ENCODE measurements at places on chromosomes 13 and 19.

DNA sequence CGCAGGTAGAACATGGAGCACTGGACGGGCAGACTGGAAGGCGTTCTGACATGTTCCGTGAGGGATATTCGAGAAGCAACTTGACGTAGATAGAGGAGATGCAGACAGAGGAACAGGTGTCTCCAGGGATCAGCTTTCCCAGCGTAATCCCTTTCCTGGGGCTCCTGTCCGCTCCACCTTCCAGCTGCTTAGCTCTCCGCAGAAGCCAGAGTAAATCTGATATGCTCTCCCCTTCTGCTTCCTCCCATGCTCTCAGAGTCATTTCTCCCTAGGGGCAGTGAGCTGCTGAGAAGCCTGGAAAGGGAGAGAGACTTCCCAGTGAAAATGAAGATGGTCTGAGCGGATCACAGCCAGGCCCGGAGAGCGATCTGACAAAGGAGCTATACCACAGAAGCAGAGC lies 23.0 kb upstream of the OLFM4 start:
- no peak for DNase-seq

DNA sequence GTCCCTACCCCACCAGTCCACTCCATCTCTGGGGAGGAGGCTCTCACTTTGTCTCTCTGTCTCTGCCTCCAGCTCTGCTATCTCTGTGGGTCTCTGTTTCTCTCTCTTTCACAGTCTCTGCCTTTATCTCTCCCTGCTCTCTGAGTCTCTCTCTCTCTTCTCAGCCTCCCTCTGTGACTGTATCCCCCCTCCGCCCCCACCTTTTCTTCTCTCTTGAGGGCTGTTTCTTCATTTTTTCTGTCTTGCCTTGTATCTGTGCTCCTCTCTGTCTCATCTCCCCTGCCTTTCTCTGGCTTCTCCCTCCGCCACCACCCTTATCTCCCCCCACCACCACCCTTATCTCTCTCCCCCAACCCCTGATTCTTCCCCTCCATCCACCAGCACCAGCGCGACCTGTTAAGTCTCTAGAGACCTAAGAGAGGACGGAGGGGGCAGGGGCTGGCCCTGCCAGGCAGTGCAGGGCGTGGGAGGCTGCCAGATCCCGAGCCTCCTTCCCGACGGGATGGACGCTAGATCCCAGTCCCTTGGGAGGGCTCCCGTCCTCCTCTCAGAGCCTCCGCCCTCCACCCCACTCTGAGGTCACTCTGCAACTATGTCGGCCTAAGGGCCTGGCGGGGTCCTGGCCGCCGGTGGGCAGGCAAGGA lies 1.0 kb downstream of the AXL start:
- DNase-seq, result no peak

- DNase-seq, result no peak
Observed at GRCh38 chr19:2318923-2319322, 9.5 kb downstream of the LSM7 start.

- DNase-seq, result no peak
Observed at GRCh38 chr13:43758834-43759233, 27.9 kb downstream of the ENOX1 start.

DNA sequence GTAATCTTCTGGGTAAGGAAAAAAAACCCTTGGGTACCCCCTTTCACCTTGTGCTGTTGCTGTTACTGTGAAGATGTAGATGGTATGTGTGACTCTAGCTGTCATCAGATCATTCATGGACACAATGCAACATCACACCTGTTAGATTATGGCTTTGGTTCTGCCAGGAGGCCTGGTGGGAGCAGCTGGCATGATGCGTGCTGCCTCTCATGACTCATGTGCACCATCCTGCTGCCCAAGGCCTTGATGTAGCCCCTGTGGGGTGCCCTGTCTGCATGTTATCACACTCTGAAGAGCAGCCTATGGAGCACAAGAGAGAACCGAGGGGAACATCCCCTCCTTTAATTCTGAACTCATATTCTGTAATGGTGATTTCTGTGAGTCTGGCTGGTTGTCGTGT lies 57.7 kb upstream of the TEX29 start:
- DNase-seq, result no peak

GRCh38 chr13:62747152-62747551 lies 1331.5 kb upstream of the PCDH20 start:
- DNase-seq, result no peak

DNA sequence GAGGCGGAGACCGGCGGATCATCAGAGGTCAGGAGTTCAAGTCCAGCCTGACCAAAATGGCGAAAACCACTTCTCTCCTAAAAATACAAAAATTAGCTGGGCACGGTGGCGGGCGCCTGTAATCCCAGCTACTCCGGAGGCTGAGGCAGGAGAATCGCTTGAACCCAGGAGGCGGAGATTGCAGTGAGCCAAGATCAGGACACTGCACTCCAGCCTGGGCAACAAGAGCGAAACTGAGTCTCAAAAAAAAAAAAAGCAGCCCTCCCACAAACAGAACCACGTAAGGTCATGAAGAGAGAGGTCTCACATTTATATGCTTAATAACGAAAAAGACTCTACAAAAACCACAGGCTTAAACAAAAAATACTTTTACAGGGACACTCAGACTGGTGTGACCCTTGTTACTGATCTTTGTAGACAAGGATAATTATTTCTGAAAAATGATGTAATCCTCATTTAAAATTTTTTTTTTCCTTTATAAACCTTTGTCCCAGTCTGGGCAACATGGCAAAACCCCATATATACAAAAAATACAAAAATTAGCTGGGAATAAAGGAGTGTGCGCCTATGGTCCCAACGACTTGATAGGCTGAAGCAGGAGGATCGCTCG lies 909 bp upstream of the ZNF77 start:
- DNase-seq, result no peak

- peak; percentile 79 for DNase-seq
Observed at GRCh38 chr19:13839130-13839937, 37.6 kb upstream of the NANOS3 start.
